HS-5 (cell line): ENCODE measurements at places on chromosomes 7 and 10.

- no peak for DNase-seq
These were observed 861 bp upstream of the LIMK1 start for GRCh38 chr7:74082770-74083116.

GRCh38 chr10:133140417-133141143 lies 19.4 kb upstream of the KNDC1 start:
- no peak for DNase-seq

DNA sequence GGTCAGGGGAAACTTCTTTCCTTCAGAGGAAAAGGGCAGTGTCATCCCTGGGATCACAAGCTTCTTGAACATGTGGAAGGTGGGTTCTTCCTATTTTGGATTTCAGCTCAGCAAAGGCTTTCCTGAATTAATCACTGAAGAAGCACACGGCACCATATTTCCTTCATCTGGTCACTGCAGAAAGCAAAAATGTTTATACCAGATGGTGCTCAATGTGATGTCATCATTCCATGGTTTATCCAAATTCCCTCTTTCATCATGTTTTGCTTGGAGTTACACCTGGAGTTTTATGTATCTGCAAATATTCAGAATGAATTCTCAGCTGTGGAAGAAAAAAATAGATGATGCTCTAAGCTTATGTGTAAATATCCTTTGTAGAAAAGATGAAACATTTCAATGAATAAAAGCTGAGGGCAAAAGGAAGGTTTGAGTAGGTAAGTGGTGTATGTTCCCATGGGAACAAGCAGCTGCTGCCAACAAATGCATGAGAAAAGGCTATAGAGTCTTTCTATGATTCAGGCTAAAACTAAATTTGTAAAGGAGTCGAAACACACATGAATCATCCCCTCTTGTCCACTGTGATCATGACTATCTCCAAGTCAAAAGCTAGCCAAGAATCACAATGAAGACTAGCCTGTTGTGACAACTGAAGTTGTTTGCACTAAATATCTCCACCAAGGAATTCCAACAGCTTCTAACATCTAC lies 26.9 kb upstream of the BPGM start:
- DNase-seq: peak; percentile 31

GRCh38 chr7:39617005-39617404 lies 6.4 kb upstream of the RALA start:
- no peak for DNase-seq

DNA sequence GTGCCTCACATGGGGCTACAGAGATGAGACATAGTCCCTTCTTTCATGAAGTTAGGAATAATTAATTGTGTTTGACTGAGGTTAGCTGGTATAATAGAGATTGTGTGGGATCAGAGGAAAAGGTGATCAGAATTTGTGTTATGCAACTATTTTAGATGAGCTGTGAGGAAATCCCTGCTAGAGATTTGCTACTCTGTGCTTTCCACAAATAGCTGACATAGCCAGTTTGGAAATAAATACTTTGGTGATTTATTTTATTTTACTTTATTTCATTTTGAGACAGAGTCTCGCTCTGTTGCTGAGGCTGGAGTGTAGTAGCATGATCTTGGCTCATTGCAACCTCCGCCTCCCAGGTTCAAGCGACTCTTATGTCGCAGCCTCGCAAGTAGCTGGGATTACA lies 32.3 kb downstream of the ST7 start:
- no peak for DNase-seq

GRCh38 chr7:132575419-132575981 lies 770 bp downstream of the PLXNA4 start:
- no peak for DNase-seq
